ENCODE measurements at places on chromosomes 2 and 18.

GRCh38 chr2:233981574-233982420 is 64.6 kb downstream of the TRPM8 start:
- no peak overlapping the region for H3K4me3 ChIP-seq
- no peaks in the 10 kb centered on the region for H3K4me1 ChIP-seq
- peaks cover 61% of the 10 kb centered on the region for H3K27me3 ChIP-seq
- H3K27ac ChIP-seq = no peak overlapping the region

GRCh38 chr2:141311430-141311829 is 819.4 kb downstream of the LRP1B start:
- no peaks in the 10 kb centered on the region for H3K36me3 ChIP-seq
- no peak overlapping the region for H3K27ac ChIP-seq
- DNase-seq = no peak
- H3K27me3 ChIP-seq = no peaks in the 10 kb centered on the region
- no peak overlapping the region for H3K4me3 ChIP-seq

DNA sequence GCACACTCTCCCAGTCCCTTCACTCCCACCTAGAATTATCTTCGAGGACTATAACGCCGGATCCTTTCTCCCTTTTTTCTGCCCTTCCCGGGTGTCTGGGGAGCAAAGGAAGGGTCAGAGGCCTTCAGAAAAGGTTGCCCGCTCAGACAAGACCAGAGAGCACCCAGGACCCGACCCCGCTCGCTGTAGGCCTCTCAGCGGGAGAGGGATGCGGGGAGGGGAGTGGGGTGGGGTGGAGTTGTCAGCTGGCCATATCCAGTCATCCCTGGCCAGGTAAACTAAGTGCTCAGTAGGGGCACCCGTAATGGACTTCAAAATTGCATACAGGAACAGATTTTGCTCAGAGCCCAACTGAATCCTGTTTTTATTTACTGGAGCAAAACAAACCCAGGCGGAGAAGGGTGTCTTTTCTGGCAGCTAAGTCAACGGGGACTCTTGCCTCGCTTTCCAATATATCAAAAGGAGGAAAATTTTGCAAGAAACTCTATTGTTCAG is 65.0 kb downstream of the NOL4 start:
- no peak overlapping the region for H3K27ac ChIP-seq
- DNase-seq = no peak
- H3K36me3 ChIP-seq = no peaks in the 10 kb centered on the region
- peaks cover 2% of the 10 kb centered on the region for H3K4me1 ChIP-seq

DNA sequence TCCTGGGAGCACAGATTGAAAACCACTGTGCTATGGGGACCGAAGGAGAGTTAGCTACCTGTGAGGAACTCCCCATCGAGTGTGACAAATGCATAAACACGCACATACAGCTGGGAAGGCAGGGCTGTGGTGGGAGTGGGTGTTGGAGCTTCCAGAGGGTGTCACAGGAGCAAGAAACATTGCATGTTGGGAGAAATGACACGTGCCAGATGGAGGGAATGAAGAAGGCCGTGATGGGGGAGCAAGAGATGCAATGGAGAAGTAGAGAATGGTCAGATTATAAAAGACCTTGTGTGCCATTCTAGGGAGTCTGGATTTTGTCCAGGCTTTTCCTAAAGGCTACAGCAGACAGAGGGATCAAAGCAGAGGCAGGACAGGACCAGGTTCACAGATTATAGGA is 91.1 kb upstream of the NDUFV2 start:
- no peak overlapping the region for H3K27ac ChIP-seq
- no peak for DNase-seq
- H3K27me3 ChIP-seq = peaks cover 8% of the 10 kb centered on the region

DNA sequence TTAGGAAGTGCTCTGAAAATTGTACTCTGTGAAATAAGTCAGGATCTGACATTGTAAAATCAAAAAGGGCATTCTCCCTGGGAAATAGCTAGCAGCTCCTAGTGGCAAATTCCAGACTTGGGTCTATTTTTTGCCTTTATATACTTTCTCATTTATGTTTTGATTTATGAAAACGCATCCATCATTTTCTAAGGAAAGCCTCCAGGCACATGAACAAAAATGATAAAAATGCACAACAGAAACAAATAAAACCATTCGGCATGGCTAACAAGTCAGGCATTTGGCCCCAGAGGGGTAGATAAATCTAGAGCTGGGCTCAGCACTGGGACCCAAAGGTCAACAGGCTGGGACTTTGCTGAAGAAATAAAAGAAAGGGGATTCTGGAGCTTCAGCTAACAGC is 167.0 kb downstream of the BCL11A start:
- no peak for DNase-seq
- peaks cover 32% of the 10 kb centered on the region for H3K4me1 ChIP-seq
- no peak overlapping the region for H3K4me3 ChIP-seq
- no peaks in the 10 kb centered on the region for H3K27me3 ChIP-seq

DNA sequence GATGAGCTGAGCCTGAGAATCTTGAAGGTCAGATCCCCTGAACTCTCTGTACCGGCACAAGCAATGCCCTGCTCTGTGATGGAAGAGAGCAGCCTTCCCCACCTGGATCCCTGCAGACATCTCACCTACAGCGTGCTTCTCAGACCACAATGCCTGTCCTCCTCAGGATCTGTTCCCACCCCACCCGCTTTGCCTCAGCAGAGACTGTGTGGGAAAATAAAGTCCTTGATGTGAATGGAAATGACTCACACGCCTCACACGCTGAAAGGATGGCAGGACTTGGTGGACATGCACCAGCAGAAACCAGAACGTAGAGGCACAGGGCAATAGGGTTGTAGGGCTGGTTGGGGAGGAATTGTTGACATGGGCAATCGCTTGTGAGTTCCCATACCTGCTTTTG is 117.9 kb upstream of the POU3F3 start:
- no peak overlapping the region for H3K4me3 ChIP-seq
- no peaks in the 10 kb centered on the region for H3K4me1 ChIP-seq

DNA sequence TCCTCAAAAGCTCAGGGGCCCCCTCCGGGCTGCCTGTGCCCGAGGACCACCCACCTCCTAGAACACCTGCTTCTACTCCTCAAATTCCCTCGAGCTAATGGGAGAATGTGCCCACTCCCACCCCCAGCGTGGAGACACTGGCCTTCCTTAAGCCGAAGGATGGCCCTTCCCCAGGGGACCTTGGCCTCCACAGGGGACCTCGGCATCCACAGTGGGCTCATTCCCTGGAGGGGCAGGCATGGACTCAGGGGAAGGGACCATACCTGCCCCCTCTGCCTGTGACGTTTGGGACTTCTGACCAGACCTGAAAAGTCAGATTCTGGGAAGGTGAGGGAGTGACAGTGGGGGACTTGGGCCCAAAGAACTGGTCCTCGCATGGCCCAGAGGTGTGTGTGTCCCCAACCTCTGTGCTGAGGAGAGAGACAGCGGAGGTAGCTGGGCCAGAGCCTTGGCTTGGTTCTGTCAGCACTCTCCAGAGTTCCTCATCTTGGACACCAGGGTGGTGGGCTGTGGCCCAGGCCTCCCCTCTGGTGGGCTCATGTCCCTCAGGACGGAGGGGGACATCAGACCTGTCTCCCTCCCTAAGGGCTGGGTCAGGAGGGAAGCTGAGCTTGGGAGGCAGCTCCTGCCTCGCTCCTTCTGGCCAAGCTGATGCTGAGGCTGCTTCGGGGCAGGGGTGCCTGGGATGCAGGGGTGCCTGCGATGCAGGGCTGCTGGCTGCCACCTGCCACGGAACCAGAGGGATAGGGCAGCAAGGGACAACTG is 240.4 kb downstream of the HAUS1 start:
- peak overlapping the region; percentile 31 for H3K27ac ChIP-seq
- H3K4me1 ChIP-seq = peaks cover 33% of the 10 kb centered on the region
- peak overlapping the region; percentile 63 for H3K4me3 ChIP-seq

DNA sequence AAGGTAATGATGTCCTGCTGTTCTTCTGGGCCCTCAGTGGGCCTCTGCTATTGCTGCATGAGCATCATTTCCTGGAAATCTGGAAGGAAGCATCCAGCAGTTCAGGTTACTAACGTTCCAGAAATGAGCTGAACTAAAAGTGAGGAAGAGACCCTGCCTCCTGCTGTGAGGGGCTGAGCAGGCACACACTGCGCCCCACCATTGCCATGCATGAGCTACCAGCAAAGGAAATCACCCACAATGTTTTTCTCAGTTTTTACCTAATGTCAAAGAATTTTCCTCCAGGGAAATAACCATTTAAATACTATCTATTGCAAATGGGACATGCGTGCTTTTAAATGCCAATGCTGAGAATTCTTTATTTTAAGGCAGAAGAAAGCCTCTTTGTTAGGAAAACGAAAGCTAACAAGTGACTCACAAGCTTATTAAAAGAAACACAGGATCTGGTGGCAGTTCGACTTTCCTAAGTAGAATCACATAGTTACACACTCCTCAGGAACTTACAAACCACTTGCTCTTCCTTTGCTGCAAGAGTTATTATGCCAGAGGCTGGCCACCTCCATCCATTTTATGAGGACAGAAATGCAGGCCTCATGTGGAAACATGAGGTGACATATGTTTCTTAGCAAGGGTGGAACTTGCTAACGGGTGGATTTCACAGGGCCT is 152.6 kb upstream of the TTC39C start:
- H3K4me3 ChIP-seq = no peak overlapping the region
- no peak for DNase-seq
- H3K36me3 ChIP-seq = no peaks in the 10 kb centered on the region
- peak overlapping the region; percentile 71 for H3K27ac ChIP-seq
- H3K4me1 ChIP-seq = peaks cover 46% of the 10 kb centered on the region
- no peaks in the 10 kb centered on the region for H3K27me3 ChIP-seq

DNA sequence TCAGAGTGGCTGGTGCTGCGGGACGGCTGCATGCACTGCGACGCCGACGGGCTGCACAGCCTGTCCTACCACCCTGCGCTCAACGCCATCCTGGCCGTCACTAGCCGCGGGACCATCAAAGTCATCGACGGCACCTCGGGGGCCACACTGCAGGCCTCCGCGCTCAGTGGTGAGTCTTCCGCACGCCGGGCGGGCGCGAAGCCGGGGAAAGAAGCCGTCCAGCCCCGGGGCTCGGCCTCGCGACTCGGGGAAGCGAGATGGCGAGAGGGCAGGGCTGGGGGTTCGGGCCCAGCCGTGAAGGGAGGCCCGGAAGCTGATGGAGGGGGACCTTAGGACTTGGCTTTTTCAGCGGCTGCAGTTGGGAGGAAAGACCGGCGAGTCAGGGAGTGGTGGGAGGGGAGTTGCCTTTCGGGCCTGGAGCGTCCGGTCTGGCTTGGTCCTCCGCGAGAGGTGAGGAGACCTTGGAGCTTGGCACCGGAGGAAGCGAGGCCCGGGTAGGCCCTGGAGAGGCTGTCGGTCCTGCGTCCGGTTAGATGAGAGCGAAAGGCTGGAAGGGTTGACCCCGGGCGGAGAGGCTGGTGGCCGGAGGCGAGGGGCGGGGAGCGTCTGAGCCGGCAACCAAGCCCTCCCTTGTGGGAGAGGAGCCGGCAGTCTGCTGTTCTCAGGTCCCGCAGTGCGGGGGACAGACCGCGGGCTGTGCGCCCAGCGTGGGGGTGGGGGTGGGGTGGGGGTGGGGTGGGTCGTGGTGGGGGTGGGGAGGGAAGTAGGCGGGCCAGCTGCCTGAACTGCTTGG is 691 bp downstream of the BIRC6 start:
- H3K27me3 ChIP-seq = no peaks in the 10 kb centered on the region
- DNase-seq = peak; percentile 40
- peak overlapping the region; percentile 97 for H3K4me3 ChIP-seq
- peaks cover 36% of the 10 kb centered on the region for H3K4me1 ChIP-seq
- peaks cover 40% of the 10 kb centered on the region for H3K36me3 ChIP-seq

GRCh38 chr2:167406558-167406957 is 518.3 kb downstream of the XIRP2 start:
- no peaks in the 10 kb centered on the region for H3K36me3 ChIP-seq
- no peaks in the 10 kb centered on the region for H3K27me3 ChIP-seq
- no peak for DNase-seq
- no peak overlapping the region for H3K27ac ChIP-seq
- H3K4me1 ChIP-seq = no peaks in the 10 kb centered on the region

DNA sequence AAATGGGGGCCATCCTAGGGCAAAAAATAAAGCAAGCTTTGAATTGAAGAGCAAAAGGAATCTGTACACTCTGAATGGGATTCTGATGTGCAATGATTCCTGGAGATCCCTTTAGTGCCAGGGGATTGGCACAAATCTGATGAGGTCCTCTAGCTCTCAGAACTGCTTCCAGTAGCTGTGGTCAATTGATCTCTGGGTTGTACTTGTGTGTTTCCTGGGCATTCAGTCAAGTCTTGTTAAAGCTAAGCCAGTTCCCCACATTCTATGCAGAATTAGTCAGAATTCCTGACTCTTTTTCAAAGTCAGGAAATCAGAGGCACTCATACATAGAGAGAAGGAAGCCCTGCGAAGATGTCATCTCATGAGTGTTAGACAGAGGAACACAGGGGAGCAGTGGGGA is 161.3 kb downstream of the DNER start:
- DNase-seq = no peak
- H3K36me3 ChIP-seq = no peaks in the 10 kb centered on the region
- no peak overlapping the region for H3K27ac ChIP-seq
- no peak overlapping the region for H3K4me3 ChIP-seq
